ENCODE measurements at places on chromosomes 1 and 21.

GRCh38 chr1:77539519-77540142, 142.8 kb downstream of the ZZZ3 start:
- DNase-seq: no peak

- peak; percentile 56 for DNase-seq
Measured at GRCh38 chr1:24384251-24385090, 29.1 kb downstream of the STPG1 start.

DNA sequence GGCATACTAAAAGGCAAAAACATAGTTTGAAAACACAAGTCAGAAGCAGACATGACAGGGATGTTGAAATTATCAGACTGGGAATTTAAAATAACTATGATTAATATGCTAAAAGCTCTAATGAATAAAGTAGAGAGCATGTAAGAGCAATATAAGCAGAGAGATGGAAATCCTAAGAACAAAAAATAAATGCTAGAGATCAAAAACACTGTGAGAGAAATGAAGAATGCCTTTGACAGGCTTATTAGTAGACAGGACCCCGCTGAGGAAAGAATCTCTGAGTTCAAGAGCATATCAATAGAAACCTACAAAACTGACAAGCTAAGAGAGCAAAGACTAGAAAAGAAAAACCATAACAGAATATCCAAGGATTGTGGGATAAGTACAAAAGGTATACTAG, 93.9 kb downstream of the MPZL1 start:
- no peak for DNase-seq

DNA sequence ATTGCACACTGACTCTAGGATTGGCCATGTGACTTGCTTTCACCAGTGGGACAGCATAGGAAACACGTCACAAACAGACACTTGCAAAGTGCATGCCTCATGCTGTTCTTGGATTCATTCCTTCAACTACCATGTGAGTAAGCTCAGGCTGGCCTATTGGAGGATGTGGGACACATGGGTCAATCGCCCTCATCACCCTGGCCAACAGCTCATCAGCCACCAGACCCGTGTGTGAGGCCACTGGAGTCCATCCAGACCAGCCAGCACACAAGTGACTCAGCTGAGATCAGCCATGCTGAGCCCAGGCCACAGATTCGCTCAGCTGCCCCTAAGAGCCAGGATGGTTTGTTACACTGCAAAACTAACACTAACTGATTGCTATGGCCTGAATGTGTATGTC, 216.1 kb upstream of the GRIK3 start:
- DNase-seq: no peak

- DNase-seq: no peak
Measured at GRCh38 chr1:223345720-223346119, 18.3 kb downstream of the SUSD4 start.

DNA sequence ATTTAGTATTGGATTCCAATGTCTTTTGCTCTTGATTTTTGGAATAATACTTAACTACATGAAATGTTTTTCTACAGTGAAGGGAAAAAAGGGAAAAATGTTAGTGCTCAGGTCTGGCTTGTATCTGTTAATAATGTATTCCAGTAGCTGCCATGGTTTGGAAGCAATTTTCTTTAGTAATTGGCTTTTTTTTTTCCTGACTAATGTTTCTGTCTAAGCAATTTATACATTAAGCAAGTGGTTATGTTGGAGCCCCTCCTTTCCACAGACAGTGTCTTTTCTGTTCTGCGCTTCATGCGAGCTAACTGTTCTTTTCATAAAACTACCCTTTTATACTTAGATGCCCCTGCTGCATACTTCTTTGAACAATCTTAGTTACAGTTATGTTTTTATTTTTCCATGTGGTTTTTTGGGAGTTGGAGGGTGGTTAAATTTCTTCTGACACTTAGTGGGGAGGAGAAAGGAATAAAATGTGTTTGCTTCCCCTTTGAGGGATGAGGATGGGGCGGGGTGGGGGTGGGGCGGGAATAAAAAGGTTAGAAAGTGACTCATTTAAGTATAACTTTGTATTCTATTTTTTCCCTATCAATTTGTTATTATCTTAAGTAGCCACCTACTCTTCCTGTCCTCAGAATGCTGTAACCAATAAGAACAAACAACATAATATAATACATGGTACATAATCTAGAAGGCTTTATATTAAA, 83.1 kb downstream of the CLIC4 start:
- no peak for DNase-seq

GRCh38 chr1:226019572-226019971, 20.4 kb upstream of the SDE2 start:
- no peak for DNase-seq

DNA sequence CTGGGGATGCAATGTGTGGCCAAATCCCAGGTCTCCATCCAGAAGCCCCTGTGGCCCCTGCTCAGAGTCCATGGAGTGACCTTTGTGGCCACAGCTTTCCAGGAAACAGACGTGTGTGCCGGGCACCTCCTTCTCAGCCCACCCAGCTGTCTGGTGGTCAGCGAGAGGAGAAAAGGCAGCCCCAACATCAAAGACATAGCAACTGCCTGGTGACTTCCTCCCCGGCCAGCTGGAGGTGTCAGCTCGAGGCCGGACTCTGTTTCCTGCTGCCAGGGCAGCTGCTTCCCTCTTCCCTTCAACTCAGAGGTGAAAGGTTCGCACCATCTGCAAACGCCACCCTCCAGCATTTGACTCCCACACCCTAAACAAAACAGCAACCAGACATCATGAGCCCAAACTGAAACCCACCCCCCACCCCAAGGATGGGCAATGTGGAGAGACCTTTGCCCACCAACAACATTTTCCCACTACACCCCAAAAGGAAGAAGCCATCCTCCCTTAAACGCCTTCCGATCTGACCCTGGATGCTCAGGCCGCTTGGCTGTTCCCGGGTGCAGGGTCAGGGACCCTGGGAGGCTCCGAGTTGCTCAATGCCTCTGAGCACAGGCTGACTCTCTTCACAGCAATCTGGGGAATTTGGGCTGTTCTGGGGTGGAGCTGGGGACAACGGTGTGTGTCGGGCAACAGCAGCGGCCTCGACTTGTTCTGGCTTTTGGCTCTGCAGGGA, 162.3 kb downstream of the PSMG1 start:
- DNase-seq: peak; percentile 45

DNA sequence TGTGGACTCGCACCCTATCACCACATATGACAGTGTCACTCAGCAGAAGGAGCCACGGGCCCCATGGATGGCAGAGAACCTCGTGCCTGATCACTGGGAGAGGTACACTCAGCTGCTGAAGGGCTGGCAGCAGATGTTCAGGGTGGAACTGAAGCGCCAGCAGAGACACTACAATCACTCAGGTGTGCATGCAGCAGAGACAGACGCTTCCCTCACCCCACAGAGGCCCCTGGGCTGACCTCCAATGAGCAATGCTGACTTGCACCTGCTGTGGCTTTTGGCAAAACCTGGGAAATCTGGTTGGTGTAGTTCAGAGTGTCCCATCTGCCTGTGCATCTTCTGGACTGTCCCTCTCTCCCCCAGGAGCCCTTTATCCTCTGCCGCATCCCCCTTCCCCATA, 51.9 kb downstream of the KIAA1614 start:
- DNase-seq: no peak

DNA sequence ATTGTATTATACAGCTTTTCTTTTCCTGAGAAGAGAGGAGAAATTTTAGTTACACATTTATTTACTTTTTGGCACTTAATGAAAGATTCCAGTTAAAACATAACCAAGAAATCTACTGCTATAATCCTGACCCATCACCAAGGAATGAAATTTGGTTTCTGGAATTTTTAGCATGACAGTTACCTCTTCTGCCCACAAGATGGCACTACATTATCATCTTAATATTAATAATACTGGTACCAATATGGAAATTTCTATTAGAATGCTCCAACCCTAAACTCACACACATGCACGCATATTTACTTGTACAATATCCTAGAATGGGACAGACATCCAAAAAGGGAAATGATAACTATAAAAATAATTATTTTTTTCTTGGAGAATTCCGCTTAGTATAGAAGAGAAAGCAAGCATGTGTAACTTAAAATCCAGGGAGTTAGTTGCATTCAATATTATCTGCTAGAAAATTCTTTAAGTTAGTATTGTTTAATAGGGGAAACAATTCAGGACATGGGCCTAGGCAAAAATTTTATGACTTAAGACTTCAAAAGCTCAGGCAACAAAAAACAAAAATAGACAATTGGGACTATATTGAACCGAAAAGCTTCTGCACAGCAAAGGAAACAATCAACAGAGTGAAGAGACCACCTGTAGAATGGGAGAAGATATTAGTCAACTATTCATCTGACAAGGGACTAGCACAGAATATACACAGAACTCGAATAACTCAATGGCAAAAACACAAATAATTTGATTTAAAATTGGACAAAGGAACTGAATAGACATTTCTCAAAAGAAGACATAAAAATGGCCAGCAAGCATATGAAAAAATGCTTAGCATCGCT, 37.4 kb downstream of the MAP3K21 start:
- no peak for DNase-seq

GRCh38 chr1:119373465-119373864, 4.9 kb downstream of the HAO2 start:
- no peak for DNase-seq

GRCh38 chr1:168472223-168472622, 71.6 kb downstream of the XCL2 start:
- DNase-seq: no peak

- no peak for DNase-seq
Measured at GRCh38 chr1:7826363-7826762, 26.5 kb downstream of the UTS2 start.

GRCh38 chr1:199157494-199157893, 518.7 kb downstream of the PTPRC start:
- DNase-seq: no peak

- DNase-seq: no peak
Measured at GRCh38 chr1:29112705-29113412, 10.8 kb downstream of the TMEM200B start.

- no peak for DNase-seq
Measured at GRCh38 chr1:171935664-171936063, 94.4 kb downstream of the DNM3 start.

- DNase-seq: no peak
Measured at GRCh38 chr21:41229509-41230248, 61.7 kb downstream of the BACE2 start.

DNA sequence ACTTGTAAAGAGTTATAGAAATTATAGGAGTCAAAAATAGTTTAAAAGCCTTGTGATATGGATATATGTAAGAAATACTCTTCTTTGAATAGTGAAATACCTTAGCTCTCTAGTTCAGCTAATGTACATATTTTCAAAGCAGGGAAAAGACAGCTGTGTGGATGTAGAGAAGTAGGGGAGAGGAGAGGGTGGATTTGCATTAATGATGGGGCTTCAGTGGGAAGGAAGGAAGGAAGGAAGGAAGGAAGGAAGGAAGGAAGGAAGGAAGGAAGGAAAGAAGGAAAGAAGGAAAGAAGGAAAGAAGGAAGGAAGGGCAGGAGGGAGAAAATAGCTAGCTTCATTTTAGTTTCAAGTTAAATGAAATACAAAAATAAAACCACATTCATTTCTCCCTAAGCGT, 62.4 kb upstream of the RGS1 start:
- no peak for DNase-seq

GRCh38 chr21:45951676-45952075, 29.9 kb upstream of the COL6A1 start:
- DNase-seq: no peak

DNA sequence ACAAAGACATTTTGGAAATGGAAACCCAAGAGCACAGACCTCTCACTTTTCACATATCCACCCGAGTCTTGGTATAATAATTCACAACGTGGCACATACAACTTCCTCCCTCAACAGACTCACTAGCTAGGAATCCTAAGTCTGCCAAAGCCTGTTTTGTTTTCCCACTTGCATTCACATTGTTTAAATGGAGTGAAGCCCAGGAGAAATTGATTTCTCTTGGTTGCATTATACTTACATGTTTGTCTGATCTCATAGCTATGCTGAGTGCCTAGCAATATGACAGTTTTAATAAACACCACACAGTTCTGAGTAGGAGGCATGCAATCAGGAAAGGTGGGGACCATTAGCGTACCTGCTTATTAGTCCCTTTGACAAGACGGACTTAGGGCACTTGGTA, 348.6 kb upstream of the ADGRL4 start:
- DNase-seq: no peak

- no peak for DNase-seq
Measured at GRCh38 chr1:75770761-75771160, 15.3 kb upstream of the RABGGTB start.

- DNase-seq: no peak
Measured at GRCh38 chr1:166960858-166961474, 14.4 kb downstream of the ILDR2 start.

DNA sequence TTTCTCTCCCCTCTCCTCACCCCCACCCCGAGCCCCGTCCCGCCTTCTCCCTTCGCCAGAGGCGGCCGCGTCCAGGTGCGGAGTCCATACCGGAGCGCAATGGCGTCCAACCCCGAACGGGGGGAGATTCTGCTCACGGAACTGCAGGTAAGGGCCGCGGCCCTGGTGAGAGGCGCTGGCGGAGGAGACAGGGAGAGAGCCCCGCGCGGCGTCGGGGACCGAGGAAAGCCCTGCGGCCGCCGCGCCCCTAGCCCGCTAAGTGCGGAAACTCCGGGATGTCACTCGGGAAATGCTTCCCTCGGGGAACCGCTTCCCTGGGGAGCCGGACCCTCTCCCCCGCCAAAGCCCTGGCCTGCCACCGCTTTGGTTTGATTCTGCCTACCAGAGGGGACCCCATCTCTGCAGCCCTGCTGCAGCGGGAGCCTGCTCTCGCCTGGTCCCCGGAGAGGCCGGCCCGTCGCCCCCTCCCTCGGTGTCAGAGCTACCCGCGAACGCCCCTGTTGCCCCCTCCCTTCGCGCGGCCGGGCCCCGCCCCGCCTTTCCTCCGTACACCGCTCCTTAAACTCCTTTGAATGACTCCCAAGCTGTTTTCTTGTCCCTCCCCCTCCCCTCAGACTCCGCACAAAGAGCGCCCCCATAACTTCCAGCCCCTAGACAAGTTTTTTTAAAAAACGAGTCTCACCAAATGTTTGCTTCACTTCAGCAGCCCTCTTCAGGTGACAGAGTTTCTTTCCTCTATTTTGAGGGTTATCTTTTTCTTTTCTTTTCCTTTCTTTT, 597 bp downstream of the PKN2 start:
- peak; percentile 60 for DNase-seq

DNA sequence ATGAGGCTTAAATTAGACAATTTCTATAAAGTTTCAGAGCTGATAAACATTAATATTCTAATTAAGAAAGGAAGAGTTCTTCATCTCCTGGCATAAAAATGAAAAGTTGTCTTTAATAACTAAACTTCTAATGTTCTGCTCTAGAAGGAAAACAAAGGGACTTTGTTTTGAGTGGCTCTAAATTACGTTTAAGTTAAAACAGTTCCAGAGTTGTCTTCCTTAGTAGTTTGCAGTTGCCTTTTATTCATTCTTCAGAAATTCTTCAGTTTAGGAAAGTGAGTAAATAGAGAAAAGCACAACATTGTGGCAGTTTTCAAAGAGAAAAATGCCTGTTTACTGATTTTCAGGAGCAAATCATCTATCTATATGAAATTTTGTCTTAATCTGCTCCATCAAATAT, 86.9 kb downstream of the TTC3 start:
- DNase-seq: no peak

GRCh38 chr1:119101563-119101962, 38.9 kb downstream of the WARS2 start:
- DNase-seq: no peak
